Lower lobe of right lung (tissue), 2 donors: ENCODE measurements at places on chromosomes 7 and 10.

GRCh38 chr7:22150221-22150620, 204.5 kb upstream of the CDCA7L start:
- DNase-seq, result no peak

DNA sequence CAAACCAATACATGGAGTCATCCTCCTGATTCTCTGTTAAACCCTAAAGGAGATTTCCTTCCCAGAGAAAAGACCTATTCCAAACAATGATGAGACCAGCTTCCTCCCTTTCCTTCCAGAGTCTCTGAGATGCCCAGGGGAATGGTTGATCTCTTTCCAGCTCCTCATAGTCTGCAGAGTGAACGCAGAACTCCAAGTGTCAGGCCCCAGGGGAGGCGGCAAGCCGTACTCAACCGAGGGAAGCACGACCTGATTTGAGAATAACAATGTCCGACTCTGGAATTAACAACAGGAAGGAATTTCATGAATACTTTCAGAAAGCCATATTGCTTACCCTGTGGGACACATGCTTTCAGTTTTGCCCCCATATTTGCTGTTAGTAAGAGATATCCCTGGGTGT, 241.7 kb upstream of the GLI3 start:
- no peak for DNase-seq

DNA sequence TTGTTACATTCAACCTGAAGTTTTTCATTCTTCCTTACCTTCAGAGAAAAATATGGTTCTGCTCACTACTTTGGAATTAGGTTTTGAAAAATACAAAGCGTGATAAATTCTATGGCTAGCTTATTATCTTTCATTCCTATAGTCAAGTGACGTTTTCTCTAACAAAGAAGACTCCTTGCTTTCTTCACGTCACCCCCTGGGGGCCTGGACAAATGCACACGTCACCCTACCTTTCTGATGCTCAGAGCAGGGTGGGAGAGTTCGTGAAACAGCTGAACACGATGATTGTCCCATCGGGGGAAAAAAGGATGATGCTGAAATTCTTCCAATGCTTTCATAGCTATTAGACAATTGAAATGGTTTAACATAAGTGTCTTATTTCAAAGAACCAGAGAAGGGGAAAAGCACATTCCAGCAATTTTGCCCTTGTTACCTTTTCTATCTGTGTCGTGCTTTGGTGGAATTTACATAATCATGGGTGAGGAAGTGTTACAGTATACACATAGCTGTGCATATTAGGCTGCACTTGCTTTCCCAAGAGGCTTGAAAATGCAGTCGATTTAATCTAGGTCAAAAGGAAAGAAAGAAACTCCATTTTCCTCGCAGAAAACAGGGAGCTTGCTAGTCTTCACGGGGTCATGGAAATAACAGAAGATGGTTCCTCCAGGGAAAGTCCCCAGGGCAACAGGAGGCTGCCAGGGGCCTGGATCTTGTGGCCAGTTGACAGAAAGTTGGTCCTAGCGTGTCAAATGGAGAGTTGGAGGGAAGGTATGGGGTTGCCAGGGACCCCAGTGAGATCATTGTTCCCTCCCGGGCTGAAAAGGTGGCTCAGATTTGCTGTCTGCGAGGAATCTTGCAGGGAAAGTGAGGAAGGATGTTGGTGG, 189.2 kb downstream of the CELF2 start:
- DNase-seq, result no peak

DNA sequence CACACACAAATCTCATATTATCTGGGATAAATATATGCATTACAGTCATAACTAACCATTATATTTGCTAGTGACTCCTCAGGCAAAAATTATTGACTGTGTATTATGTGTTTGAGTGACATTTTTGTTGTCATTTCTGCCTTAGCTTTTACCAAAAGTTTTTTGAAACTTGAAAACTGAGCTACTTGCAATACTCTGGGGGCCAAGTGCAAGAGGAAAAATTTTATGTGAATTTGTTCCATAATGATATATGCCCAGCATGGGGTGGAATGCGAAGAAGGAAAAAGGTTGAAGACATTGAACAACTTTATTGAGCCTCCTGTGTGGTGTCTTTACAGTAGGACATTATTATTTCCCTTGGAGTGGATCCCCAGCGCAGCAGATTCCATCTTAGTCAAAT, 176.8 kb upstream of the FERD3L start:
- DNase-seq, result no peak

DNA sequence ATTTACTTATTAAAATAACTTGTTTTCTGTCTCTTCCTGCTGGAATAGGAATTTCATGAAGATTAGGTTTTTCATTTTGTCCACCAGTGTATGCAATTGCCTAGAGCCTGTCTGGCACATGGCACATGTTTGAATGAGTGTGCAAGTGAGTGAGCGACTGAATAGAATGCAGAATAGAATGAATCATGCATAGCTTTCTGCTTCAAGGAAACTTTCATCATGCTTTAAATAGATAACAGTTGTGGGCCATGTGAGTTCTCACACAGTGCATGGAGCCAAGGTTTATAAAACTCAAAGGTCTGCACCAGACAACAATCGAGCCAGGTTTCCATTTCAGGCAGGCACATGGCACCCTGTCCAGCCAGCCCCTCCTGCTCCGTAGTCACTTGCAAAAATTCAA, 74.2 kb upstream of the HECW1 start:
- no peak for DNase-seq

- DNase-seq, result no peak
Measured at GRCh38 chr10:130013335-130014262, 49.5 kb upstream of the EBF3 start.
